ENCODE measurements at places on chromosomes 4 and X. TPM values are rescaled to one million over a fixed set of nuclear protein-coding genes. Genes with fewer than 3 reads are reported as not detected.

DNA sequence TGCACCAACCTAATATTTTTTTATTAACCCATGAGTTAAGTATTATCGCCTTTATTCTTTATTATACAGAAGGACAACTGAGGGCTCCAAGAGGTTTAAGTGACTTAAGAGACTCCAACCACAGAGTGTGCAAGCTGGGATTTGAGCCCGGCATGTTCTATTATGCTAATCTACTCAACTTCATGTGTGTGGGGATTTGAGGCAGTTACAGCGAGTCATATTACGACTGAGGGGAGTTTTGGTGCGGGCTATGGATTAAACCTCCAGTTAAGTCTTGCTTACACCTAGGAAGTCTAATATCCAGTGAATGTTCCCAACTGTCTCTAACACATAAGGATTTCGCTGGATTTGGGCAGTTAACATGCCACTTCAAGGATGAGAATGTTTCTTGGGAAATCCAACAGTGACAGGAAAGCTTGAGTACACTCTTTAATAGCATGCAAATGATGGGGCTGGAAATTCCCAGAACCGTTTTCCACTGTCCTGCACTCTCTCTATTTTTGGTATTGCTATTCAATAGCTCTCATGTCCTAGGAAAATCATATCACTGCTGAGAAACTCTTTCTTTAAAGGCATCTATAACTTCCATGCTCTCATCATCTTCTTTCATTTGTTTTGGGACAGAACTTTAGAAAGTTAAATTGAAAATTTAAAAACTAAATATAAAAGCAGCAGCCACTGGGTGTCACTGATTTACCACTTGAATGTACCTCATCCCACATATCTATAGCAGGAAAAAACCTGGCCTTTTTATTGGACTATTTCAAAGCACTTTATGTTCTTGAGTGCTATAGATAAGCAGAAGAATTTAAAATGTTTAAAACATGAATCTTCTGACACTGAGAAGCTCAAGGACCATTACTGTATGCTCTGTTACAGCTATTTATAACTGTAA, 165.1 kb upstream of the TTC29 start:
- no peak for DNase-seq
- H3K27ac ChIP-seq: no peak overlapping the region
- no peak overlapping the region for H3K4me3 ChIP-seq
- no peaks in the 10 kb centered on the region for H3K36me3 ChIP-seq

- no peak for DNase-seq
- H3K4me3 ChIP-seq: no peak overlapping the region
- H3K27me3 ChIP-seq: no peaks in the 10 kb centered on the region
- H3K36me3 ChIP-seq: no peaks in the 10 kb centered on the region
Measured at GRCh38 chr4:156906325-156906724, 65.3 kb downstream of the PDGFC start.

DNA sequence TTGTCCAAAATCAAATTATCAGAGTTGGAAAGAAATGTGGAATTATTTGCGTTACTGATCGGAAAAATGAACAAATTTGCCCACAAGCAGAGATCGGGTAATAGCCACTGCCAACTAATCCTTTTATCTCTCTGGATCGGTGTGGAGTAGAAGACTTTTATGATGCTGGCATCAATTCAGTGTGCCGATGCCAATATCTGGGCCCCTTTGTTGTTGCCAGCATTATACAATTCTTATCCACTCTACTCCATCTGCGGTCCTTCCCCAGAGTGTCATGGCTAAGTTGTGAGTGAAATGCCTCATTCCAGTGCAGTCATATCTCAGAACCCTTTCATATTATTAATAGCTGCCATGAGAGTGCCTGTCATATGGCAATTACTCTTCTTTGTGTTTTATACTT, 660.2 kb downstream of the ADGRL3 start:
- H3K4me3 ChIP-seq: no peak overlapping the region
- H3K36me3 ChIP-seq: no peaks in the 10 kb centered on the region
- DNase-seq: no peak
- H3K4me1 ChIP-seq: no peaks in the 10 kb centered on the region
- no peaks in the 10 kb centered on the region for H3K27me3 ChIP-seq
- H3K27ac ChIP-seq: no peak overlapping the region

The TMEM47 gene
- total RNA-seq: not detected

DNA sequence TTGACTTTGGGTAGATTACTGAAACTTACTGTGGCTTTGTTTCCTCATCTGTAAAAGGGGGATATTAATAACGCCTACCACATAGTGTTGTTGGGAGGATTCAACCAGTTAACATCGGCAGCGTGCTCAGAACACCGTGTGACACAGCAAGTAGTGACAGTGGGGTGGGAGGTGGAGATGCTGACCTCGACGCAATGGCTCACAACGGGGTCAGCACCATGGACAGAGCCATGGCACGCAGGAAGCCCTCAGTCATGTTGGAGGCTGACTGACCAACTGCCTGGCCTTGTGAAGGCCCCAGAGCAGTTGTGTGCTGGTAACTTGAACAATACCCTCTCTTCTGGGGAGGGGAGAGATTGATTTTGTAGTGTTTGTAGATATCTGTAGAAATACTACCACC, 93.2 kb downstream of the WFS1 start:
- H3K27me3 ChIP-seq: no peaks in the 10 kb centered on the region
- no peak for DNase-seq
- H3K36me3 ChIP-seq: no peaks in the 10 kb centered on the region
- no peaks in the 10 kb centered on the region for H3K4me1 ChIP-seq

GRCh38 chrX:42837747-42838146, 59.8 kb upstream of the PPP1R2C start:
- H3K4me1 ChIP-seq: no peaks in the 10 kb centered on the region
- no peak overlapping the region for H3K27ac ChIP-seq
- DNase-seq: peak; percentile 27
- no peaks in the 10 kb centered on the region for H3K36me3 ChIP-seq
- H3K4me3 ChIP-seq: no peak overlapping the region

DNA sequence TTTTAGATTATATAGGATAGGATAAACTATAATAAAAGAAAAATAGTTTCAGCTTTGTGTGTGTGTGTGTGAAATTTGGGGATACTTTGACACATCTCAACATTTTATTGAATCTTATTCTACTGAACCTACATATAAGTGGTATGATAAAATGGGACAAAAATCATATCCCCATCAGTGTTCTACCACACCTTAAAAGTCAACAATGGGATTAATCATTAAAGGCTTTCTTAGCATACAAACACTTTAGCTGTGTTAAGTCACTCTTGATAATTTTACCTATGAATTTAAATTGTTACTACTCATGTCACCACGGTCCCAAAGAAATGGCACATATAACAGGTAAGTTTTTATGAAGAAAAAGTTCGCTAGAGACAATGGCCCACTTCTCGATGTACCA, 37.7 kb upstream of the LRBA start:
- no peaks in the 10 kb centered on the region for H3K4me1 ChIP-seq
- H3K36me3 ChIP-seq: no peaks in the 10 kb centered on the region
- H3K27me3 ChIP-seq: no peaks in the 10 kb centered on the region
- H3K27ac ChIP-seq: no peak overlapping the region
- H3K4me3 ChIP-seq: no peak overlapping the region

DNA sequence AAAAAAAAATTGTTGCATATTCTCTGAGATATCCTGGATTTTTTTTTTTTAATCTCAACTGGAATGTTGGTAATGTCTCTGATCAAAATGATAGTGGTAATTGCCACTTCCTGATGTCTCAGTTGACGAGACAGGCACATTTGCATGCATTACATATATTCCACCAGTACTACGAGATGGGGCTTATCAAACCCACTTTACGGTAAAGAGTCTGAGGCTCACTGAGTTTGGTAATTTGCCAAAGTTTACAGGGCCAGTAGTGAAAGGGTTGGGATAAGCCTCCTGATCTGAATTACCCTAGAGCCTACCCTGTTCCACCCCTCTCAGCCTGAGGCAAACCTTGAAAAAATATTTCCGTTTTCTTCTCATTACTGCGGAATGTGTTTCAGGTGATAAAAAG, 5.3 kb downstream of the MAGEB2 start:
- H3K27me3 ChIP-seq: no peaks in the 10 kb centered on the region
- H3K27ac ChIP-seq: no peak overlapping the region
- no peak for DNase-seq
- no peaks in the 10 kb centered on the region for H3K36me3 ChIP-seq
- H3K4me3 ChIP-seq: no peak overlapping the region

DNA sequence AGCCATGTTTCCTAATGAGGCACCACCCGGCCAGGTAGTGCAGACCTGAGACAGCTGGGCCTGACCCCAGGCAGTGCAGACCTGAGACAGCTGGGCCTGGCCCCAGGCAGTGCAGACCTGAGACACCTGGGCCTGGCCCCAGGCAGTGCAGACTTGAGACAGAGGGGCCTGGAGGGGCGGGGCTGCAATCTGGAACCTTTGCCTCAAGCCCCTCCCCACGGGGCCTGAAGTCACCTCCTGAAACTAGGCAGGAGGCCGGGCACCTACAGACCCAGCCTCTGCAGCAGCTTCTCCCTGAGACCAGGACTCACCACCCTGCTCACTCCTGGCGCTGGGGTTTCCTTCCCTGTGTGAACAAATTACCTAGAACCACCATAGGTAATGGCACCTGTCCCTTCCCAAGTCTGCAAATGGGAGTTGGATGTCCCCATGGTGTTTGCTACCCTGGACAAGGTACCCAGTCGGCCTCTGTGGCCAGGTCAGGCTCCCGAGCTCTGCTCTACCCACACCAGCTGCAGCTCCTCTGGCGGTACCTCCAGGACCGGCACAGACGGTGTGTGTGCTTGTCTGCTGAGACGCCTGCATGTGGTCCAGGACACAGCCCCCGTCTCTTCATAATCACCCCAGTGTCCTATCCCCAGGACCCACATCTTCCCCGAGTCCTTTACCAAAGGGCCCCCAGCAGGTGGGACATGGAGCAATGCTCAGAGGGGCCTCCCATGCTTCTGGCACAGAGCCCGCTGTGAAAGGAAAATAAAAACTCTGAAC, 53.1 kb upstream of the C4orf50 start:
- no peaks in the 10 kb centered on the region for H3K27me3 ChIP-seq
- peaks cover 11% of the 10 kb centered on the region for H3K36me3 ChIP-seq
- H3K27ac ChIP-seq: no peak overlapping the region
- no peaks in the 10 kb centered on the region for H3K4me1 ChIP-seq

DNA sequence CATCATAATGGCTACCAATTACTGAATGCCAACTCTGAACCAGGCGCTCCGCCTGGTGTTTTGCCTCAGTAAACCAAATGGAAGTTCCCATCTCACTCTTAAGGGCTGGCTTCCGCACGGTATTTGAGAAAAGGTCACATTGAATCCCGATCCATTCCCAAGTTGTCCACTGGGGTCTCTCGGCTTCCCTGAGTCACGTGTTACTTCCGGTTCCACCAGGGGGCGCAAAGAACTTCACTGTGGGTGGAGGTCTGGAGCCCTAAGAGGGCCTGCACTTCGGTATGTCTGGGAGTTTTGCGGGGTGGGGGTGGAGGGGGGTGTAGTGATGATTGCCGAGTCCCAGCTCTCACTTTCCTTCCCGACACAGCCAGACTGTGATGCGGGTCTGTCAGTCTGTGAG, 13.4 kb upstream of the NHS start:
- no peaks in the 10 kb centered on the region for H3K27me3 ChIP-seq
- no peak for DNase-seq
- H3K4me3 ChIP-seq: no peak overlapping the region
- no peaks in the 10 kb centered on the region for H3K36me3 ChIP-seq
- no peaks in the 10 kb centered on the region for H3K4me1 ChIP-seq

The FABP2 gene
- not detected for total RNA-seq

The JADE3 gene
- 0.44 TPM for total RNA-seq

GRCh38 chrX:31213941-31214340, 142.1 kb upstream of the FTHL17 start:
- H3K36me3 ChIP-seq: no peaks in the 10 kb centered on the region
- H3K27ac ChIP-seq: no peak overlapping the region
- DNase-seq: no peak
- H3K27me3 ChIP-seq: no peaks in the 10 kb centered on the region
- no peak overlapping the region for H3K4me3 ChIP-seq
- no peaks in the 10 kb centered on the region for H3K4me1 ChIP-seq

- H3K4me1 ChIP-seq: peaks cover 26% of the 10 kb centered on the region
- no peak overlapping the region for H3K4me3 ChIP-seq
- H3K27me3 ChIP-seq: no peaks in the 10 kb centered on the region
Measured at GRCh38 chr4:173171987-173172386, 3.4 kb downstream of the GALNT7 start.

GRCh38 chr4:168879188-168879587, 130.9 kb downstream of the CBR4 start:
- H3K4me3 ChIP-seq: no peak overlapping the region
- no peaks in the 10 kb centered on the region for H3K4me1 ChIP-seq
- H3K27me3 ChIP-seq: peaks cover 39% of the 10 kb centered on the region
- H3K36me3 ChIP-seq: no peaks in the 10 kb centered on the region
- no peak for DNase-seq

DNA sequence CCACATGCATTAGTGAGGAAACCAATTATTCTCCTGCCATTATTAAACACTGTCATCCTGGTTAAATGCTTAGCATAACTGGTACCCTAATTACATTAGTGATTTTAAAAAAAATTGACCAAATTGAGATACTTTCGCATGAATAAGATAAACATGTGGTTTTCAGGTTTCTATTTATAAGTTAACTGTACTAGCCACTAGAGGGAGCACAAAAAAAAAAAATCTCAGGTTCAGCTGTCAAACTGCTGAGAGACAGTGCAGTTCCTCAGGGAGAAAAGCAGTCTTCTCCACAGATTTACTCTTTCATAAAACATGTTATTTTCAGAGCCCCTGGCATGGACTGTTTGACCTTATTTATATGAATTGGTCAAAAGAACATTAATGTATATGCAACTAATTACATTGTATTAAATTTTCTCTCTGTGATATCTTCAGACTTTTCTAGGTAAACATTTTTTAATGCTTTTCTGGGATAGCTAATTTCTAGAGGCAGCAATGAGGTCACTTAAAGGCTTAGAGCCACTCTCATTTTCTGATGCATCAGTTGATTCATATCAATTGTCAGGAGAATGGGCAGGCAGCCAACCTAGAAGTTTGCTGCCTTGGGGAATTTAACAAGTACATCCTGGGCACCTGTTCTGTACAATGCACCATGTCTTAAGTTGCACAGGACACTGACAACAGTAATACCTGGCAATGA, 167.5 kb downstream of the CDS1 start:
- H3K4me3 ChIP-seq: no peak overlapping the region
- no peak overlapping the region for H3K27ac ChIP-seq
- peak; percentile 29 for DNase-seq
- H3K27me3 ChIP-seq: no peaks in the 10 kb centered on the region
- H3K4me1 ChIP-seq: no peaks in the 10 kb centered on the region
- H3K36me3 ChIP-seq: no peaks in the 10 kb centered on the region

- H3K27ac ChIP-seq: no peak overlapping the region
- no peak for DNase-seq
- no peak overlapping the region for H3K4me3 ChIP-seq
- H3K4me1 ChIP-seq: no peaks in the 10 kb centered on the region
- H3K27me3 ChIP-seq: no peaks in the 10 kb centered on the region
- H3K36me3 ChIP-seq: no peaks in the 10 kb centered on the region
Measured at GRCh38 chrX:28847423-28847822, 260.2 kb downstream of the IL1RAPL1 start.

GRCh38 chrX:51955200-51955599, 61.8 kb downstream of the MAGED1 start:
- no peaks in the 10 kb centered on the region for H3K36me3 ChIP-seq
- no peaks in the 10 kb centered on the region for H3K27me3 ChIP-seq
- H3K4me3 ChIP-seq: no peak overlapping the region
- DNase-seq: no peak
- no peak overlapping the region for H3K27ac ChIP-seq

The NR3C2 gene
- 16.1 TPM for total RNA-seq

Data from CD4-positive, CD25-positive, alpha-beta regulatory T cell (primary cell).